Tibial nerve (tissue), 4 donors: ENCODE measurements at places on chromosomes 2 and 18.

DNA sequence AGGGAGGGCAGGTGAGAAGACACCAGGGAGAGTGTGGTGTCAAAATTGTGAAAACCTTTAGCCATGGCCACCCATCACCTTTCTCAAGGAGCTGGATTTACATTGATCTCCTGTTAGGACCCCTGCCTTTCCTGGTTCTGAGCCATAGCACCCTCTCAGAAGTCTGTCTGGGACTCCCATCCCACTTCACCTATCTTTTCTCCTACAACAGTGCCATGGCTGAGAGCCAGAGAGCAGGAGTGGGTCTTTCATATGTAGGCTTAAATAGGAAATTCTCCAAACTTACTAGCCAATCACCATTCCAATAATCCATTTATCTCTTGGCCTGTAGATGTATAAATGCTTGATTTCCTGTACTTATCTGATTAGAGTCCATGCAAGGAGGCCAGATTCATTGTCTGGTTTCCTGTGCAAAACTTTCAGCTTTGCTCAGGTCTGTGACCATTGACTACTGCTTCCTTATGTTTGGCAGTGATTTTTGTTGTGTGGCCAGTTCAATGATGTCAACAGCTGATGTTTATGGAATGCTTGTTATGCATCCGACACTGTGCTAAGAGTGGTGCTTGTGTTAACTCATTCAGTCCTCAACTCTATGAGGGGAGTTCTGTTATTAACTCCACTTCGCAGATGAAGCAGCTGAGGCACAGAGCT is 57.6 kb upstream of the IGFBP5 start:
- no peak for DNase-seq

DNA sequence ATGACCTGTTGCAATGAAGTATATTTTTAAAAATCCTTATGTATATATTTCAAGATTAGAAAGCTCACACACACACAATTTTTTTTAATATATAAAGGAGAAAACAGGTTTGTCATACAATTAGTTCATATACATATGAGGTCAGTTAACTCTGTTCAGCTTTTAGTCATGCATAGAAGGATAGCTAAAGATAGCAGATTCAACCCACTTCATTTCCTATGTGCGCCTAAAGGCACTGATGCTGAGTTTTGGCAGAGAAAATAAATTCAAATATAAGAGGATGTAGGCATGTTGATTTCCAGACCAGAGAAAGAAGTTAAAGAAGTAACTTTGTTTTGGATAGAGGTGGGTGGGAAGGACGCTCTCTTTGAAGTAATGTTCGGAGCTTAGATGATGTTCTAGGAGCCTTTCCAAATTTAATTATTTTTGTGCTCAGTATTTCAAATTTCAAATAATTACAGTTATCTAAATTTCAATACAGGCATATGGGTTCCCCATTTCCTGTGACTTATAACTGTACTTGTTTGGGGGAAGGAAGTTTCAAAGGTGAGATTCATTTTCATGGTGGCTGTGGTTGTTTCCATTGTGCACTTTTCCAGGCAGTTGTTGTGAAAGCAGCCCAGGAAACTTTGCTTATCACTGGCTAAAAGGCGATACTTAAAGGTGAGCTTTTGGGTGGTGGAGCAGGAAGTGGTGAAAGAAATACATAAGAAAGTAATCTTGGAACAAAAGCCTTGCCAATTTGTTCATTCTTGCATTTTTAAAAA is 523.4 kb upstream of the FANCL start:
- DNase-seq, result no peak

- DNase-seq, result no peak
Measured at GRCh38 chr18:63445037-63445436, 22.8 kb upstream of the VPS4B start.

DNA sequence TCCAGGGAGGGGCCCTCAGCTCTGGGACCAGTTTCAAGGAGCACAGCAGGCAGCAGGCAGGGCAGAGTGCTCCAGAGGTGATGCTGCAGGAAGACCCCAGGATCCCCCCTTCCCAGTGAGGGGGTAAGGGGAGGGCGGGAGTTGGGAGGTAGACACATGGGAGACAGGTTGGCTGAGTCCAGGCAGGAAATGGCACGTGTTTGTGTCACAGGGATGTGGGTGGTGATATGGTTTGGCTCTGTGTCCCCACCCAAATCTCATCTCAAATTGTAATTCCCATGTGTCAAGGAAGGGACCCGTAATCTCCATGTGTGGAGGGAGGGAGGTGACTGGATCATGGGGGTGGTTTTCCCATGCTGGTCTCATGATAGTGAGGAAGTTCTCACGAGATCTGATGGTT is 25.2 kb upstream of the OTOS start:
- DNase-seq, result no peak

DNA sequence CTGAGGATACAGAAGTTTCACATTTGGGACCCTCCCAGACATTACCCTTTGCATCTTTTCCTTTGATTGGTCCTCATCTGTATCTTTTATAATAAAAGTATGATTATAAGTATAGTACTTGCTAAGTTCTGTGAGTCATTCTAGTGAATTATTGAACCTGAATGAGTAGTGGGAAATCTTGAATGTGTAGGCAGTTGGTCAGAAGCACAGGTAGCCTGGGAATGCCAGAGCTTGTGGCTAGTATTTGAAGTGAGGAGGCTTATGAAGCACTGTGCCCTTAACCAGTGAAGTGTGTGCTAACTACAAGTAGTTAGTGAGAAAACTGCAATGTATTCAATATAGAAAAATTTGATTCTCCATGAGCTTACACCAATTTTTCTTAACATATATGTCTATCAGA is 257.6 kb downstream of the GRB14 start:
- DNase-seq, result no peak

DNA sequence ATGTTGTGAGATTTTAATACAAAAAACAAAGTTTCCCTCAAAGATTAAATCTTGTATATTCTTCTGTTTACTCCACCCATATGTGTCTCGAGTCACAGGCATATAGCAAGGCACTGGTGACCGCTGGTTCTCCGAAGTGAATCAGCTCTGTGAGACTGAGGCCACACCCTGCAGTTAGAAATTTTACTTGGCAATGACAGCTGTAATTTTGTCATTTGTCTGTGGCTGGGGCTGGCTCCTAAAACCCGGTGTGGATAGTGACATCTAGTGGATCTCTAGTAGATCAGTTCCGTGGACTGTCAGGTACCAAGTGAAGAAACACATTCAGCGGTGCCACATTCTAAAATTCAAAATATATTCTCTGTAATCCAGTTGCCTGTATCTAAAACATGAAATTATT is 278.0 kb downstream of the NEDD4L start:
- no peak for DNase-seq

GRCh38 chr2:122132147-122132691 is 376.8 kb downstream of the TSN start:
- DNase-seq, result no peak

DNA sequence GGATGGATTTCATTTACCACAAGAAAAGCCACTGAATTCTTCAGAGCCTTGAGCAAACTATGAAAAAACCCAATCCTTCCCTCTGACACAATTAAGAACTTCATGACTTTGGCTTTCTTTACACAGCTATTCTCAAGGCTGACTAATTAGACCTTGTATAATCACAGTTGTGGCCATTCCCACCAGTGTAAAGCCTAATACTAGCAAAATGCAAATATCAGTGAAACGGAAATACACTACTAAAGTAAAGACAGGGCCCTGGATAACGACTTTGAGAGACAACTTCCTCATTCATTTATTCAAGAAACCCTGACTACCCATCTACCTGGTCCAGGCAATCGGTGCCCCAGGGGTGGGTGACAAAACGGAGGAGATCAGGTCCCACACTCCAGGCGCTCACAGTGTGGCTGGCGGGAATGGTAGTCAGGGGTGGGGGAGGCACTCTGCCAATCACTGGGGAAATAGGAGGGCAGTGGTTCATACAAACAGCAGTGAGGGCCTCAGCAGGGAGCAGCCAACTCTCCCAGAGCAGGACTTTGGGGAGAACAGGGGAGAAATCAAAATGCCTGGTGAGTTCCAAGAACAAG is 28.1 kb downstream of the TMEM163 start:
- no peak for DNase-seq

DNA sequence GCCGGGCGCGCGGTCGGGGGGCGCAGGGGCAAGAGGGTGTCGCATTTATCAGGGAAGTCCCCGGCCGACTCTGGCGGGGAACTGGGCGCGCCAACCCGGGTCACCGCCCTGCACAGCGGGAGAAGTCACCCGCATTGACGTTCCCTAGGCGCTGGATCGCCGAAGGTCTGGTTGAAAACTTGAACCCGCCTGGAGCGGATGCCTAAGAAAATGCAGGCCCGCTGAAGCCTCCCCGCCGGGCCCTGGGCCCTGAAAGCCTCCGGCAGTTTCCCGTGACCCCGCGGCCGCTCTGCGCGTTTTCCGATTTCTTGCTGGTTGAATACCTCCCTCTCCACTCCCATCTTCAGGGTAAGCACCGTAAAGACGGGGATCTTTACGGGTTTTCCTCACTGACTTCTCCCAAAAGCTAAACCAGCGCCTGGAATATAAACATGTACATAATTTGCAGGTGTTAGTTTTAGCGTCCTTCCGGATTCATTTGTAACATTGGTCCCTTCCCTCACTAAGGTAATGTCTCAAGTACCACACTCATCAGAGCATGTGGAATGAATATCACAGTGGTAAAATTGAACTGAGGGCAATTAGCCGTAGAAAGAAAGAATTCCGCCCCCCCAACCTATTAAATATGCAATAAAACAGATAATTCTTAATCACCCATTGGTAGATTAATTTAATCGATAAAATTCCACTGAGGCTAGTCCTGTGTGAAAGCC is 675 bp upstream of the SPIRE1 start:
- DNase-seq, result no peak

- DNase-seq, result no peak
Measured at GRCh38 chr2:124437811-124438210, 412.7 kb downstream of the CNTNAP5 start.

DNA sequence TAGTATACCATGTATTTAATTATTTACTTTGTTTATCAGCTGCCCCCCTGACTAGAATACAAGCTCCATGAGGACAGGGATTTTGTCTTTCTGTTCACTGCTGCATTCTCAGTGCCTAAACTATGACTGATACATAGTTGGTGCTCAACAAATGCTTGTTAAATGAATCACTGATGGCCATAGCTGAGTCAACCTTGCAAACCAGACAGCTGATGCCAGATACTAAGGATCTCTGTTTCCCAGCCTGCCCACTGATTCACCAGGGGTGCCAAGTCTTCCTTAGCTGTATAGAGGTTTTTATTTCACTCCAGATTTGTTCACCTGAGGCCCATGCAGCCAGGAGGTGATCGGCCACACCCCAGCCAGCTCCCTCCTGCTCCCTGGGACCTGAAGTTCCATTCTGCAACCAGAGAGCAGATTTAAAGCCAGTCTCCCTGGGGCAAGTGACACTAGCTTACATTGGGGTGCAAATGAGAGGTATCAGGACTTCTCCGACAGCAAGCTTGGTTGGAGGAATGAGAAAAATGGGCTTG is 92.2 kb downstream of the C1QL2 start:
- no peak for DNase-seq

DNA sequence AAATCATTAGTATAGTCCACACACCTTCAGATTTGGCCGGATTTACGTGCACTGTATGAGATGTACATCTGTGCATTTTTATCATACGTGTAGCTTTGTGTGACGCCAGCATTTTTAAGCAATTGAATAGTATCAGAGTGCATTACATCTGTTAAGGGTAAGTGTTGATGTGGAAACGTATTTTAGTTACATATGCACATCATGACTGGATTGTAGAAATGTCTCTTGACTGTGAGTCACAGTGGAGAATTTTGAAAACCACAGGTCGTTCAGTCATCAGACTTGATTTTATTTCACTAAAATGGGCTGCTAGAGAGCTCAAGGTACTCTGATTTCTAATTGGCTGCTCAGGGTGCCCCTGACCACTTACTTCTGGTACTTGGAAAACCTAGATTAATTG is 5.4 kb upstream of the GPBAR1 start:
- no peak for DNase-seq

DNA sequence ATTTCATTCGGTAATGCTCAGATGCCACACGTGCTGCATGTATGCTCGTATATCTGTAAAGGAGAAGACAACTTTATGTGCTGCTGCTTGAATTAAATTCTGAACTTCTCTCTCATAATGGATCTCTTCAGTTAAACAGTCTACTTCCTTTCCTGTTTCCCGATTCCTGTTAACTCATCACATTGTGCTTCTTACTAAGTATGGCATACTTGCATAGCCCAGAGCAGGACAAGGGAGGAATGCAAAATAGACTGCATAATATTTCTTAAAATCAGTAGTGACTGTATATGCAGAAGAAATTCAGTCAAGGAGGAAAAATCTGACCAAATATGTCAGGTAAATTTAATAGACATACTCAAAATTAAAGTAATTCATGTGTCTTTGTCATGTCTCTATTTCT is 23.9 kb upstream of the LNPK start:
- DNase-seq, result no peak

GRCh38 chr2:190093793-190094192 is 31.3 kb upstream of the MSTN start:
- no peak for DNase-seq

DNA sequence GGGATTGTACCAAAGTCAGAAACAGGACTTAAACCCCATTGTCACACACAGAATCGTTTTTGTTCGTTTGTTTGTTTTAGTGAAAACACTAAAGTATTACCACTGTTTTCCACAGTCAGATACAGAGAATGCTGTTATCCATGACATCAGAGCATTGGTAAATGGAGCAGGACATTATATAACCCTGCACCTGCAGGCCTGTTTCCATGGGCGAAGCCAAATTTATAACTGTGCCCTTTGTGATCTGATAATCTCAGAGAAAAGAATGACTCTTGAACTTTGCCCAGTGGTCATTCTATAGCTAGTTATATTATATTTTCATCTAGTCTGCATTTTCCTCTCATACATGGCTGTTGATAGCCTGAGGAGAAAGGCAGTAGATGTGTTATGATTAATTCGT is 217.6 kb downstream of the TMEM182 start:
- no peak for DNase-seq

- DNase-seq, result no peak
Measured at GRCh38 chr2:107001062-107001461, 115.1 kb upstream of the ST6GAL2 start.

GRCh38 chr2:36769106-36769505 is 72.6 kb downstream of the VIT start:
- DNase-seq, result no peak

GRCh38 chr2:100416935-100417710 is at the start of gene CHST10:
Gene CHST10 (minus strand): TSS chr2:100417668. CDS start chr2:100406675, 10,993 bp downstream.
- DNase-seq, result no peak

GRCh38 chr2:151902829-151903228 is 74.6 kb upstream of the ARL5A start:
- DNase-seq, result no peak

DNA sequence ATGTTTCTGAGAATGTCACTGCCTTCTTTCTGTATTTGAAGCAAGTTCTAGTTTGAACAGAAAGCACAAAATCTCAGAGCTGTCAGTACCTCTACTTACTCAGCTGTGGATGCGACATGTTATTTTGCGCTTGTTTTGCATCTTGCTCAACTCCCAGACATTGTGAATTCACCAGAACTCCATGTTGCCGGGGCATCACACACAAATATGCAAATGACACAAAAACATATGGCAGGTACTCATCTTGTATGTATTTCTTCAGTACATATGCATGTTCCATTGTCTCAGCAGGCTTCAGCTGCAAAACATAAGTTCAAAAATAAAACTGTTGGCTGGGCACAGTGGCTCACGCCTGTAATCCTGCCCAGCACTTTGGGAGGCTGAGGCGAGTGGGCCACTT is 30.8 kb downstream of the ADCY3 start:
- DNase-seq, result no peak
